ENCODE measurements at places on chromosomes 7 and 10.

- DNase-seq, result no peak
Observed at GRCh38 chr7:109101332-109101731, 531.7 kb downstream of the DNAJB9 start.

- DNase-seq, result no peak
Observed at GRCh38 chr10:65570143-65571010, 1355.5 kb upstream of the LRRTM3 start.

DNA sequence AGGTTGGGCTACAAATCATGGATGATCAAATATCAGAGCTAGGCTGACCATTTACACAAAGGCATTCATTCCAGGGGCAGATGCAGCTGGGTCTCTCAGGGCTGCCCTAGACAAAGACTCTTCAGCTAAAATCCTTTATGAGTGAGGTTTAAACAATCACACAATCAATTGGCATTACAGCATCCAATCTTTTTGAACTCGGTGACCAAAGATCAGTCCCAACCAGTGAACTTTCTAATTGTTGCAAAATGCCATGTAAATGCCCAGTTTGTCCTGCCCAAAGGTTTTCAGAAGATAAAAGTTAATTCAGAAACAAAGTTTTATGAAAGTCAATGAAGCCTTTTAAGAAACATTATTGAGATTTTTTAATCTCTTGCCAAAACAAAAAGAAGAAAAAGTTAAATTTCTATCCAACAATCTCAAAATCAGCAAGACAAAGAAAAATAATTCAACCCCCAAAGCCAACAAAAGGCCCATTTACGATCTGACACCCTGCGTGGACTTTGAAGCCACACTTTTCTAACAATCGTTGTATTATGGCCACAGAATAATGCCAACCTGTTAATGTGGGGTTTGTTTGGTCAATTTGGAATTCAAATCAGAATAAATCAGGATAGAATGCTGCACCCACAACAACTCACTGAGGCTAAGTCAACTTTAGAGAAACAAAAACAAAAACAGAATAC, 40.9 kb downstream of the GPR37 start:
- no peak for DNase-seq

DNA sequence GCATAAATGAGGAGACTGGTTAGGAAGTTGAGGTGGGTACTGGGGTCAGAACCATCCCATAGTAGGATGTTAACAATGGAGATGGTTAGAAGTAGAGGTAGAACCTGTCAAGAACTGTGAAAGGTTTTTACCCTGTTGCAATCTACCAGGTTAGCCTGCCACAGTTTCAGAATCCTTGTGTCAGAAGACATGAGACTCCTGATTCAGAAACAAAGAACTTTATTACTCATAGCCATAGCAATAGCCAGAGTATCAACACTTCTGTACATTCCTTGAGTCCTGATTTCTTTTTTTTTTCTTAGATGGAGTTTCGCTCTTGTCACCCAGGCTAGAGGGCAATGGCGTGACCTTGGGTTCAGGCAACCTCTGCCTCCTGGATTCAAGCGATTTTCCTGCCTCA, 200.9 kb downstream of the GRM3 start:
- DNase-seq, result no peak

DNA sequence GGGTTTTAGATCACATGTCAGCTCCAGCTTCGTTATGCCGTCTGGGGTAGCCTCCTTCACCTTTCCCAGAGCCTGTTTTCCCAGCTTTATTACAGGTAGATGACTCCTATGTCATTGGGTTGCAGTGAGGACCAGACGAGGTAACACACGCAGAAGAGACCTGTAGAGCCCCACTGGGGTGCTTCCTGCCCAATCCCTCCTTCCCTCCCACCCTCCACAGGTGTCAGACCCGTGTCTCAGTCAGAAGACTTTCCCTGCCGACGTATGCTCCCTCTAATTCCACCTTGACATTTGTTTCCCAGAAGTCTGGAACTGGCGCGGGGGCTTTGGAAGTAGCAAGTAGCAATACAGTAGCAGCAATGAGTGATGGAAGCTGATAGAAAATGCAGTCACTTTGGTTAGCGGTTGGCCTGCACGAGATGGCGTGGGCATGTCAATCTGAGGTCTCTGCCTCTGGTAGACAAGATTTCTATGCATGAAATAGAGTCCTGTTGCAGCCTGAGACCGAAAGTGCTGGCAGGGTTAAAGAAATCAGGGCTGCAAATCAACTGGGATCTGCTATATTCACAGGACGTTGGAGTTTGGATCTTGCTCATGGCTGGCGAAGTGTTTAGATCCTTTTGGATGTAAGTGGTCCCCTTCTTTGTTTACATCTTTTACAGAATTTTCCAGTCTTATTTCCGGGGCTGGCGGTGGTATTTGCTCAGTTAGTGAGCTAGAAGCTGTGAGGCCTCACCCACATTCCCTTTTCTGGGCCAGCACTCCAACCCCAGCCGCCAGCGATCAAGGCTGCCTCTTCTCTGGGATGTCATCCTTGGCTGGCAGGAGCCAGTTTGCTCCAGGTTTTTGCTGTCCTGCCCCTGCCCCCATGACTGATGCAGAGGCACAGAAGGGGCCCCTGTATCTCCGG, 78.3 kb upstream of the KMT2C start:
- no peak for DNase-seq

GRCh38 chr7:33739286-33739685, 166.1 kb upstream of the BMPER start:
- no peak for DNase-seq

- DNase-seq, result no peak
Observed at GRCh38 chr7:2525658-2526630, 6.4 kb downstream of the LFNG start.

All from CD4-positive, alpha-beta T cell treated with Interleukin-4 for 4 hours (primary cell).